ENCODE measurements at places on chromosomes 3 and 15.

GRCh38 chr3:141147657-141148056 is 84.0 kb upstream of the PXYLP1 start:
- DNase-seq: no peak

- DNase-seq: no peak
Observed at GRCh38 chr3:27345493-27345892, 23.7 kb downstream of the NEK10 start.

DNA sequence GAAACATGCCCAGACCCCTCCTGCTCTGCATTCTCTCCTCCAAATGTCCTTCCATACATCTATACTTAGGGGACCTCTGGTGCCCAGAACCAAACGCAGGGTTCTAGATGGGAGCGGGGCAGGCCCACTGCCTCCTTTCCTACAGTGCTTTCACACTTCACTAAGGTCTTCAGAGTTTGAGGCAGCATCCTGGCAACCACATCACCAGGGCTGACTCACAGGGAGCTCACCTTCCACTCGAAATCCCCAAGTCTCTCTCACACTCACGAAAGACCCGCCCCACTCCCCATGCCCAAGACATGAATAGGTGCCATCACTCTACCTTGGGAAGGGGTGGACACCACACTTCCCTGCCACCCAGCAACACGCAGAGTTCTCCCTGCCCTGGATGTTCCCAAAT is 18.9 kb downstream of the HOMER2 start:
- DNase-seq: no peak

- no peak for DNase-seq
Observed at GRCh38 chr3:50254577-50255250, 14.2 kb upstream of the SEMA3B start.

DNA sequence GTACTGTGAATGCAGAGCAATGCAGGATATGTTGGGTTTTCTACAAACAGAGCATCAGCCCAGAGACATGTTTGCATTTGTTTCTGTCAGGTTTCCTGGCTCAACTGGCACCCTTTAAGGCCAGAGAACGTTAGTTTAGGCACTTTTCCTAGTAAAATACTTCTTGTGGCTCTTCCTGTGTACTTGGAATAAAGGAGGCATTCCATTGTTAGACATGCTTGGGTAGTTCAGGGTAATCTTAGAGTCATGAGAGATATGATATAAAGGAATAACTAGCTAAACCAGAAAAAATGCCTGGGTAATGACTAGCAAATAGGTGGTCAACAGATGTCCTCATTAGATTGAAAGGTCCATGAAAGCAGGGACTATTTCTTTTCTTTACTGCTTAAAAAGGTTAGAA is 60.4 kb upstream of the RBM5 start:
- DNase-seq: peak; percentile 49

GRCh38 chr3:151357463-151357850 is 27.1 kb downstream of the P2RY12 start:
- no peak for DNase-seq

DNA sequence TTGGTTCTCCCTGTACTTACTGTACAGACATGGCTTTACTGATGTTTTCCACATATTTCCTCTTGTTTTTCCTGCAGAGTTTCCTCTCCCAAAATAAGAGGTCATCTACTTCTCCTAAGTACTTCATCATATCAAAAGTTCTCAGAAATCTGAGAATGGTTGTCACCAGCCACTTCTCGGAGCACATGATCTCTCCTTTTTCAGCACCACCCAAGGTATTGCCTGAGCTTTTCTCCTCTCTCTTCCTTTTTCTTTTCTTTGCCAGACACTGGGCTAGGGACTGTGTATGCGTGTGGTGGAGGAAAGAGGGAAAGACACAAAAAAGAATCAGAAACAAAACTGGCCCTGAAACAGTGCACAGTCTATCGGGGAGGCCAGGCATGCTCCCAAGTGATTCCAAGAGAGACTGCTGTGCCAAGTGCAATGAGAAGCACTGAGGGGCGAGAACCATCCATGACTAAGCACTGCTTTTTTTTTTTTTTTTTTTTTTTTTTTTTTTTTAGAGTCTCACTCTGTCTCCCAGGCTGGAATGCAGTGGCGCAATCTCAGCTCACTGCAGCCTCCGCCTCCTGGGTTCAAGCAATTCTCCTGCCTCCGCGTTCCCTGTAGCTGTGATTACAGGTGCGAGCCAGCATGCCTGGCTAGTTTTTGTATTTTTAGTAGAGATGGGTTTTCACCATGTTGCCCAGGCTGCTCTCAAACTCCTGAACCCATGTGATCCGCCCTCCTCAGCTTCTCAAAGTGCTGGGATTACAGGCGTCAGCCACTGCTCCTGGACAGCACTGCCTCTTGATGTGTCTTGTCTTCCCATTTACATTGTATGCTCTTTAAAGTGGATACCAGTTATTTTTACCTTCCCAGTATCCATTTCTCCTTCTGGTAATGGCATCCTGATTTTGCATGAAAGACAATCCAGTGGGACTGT is 194.0 kb upstream of the FEZF2 start:
- peak; percentile 88 for DNase-seq

GRCh38 chr3:34703053-34703452 is 904.6 kb downstream of the PDCD6IP start:
- DNase-seq: no peak

- no peak for DNase-seq
Observed at GRCh38 chr15:85899927-85900326, 105.2 kb upstream of the KLHL25 start.

- no peak for DNase-seq
Observed at GRCh38 chr3:197940745-197941384, 9.1 kb upstream of the RPL35A start.
